ENCODE measurements at places on chromosomes 12 and 14.

DNA sequence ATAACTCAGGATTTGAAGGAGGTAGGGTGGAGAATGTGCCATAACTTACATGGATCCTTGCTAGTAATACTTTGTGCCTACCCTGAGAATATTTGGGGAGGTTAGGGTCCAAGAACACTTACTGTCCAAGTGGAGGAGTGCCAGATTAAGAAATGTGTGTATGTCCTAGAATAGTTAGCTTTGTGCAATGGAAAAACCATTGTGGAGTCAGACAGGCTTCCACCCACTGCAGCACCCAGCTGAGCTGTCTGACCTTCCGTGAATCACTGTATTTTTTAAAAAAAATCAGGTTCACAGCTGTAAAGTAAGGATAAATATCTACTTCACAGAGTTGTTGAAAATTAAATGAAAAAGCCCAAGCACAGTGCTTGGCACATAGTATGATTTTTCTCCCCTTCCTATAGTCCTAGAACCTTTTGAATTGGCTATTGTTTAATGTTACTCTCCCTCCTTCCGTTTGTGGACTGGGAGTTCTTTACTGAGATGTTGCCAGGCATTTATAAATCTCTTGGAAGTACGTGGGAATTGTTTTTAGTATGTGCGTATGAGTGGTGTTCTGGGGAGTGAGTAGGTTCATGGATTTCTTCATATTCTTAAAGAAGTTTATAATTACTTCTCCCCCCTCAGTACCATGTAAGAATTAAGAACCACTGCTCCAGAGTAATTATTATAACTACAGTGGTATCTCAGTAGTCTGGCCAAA, 9.2 kb downstream of the RAB21 start:
- DNase-seq, result no peak

- DNase-seq, result no peak
Observed at GRCh38 chr12:52244615-52244994, 11.6 kb downstream of the KRT7 start.

DNA sequence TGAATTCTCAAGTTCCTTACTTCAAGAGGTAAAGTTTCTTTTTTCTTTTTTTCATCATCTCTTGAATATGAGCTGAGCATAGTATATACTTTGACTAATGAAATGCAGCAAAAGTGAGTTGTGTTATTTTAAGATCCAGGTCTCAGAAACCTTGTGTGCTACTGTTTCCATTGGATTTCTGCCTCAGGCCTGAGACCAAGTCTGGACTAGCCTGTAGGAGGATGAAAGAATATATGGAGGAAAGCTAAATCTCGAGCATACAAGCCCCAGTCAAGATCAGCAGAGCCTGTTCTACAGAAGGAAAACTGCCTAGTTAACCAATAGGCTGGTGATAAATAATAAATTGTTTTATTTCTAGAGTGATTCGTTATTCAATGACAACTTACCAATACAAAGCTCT, 652.5 kb downstream of the C12orf50 start:
- no peak for DNase-seq

DNA sequence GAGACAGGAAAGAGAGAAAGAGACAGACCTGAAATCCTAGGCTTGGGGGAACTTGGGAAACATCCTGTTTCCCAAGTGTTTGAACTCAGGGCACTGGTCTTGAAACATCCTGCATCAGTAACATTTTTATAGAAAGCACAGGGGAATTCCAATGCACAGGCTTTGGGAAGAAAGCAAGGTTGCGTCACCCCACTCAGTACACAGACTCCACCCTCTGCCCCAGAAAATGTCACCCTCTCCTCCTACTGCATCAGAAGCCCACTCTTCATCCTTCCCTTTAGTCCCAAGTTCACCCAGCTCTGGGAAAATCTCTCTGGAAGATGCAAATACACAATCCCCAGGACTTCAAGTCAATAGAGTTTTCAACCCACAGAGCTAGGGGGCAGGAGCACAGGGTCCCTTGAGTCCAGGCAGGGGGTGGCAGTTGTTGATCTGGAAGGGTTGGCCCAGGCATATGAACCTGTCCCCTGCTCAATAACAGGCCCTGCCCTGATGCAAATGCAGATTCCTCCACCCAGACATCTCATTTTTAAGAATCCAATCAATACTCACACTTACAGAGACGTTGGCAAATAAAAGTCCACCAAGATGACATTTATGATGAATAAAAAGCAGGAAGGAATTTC, 1.7 kb downstream of the RDH16 start:
- DNase-seq, result no peak

DNA sequence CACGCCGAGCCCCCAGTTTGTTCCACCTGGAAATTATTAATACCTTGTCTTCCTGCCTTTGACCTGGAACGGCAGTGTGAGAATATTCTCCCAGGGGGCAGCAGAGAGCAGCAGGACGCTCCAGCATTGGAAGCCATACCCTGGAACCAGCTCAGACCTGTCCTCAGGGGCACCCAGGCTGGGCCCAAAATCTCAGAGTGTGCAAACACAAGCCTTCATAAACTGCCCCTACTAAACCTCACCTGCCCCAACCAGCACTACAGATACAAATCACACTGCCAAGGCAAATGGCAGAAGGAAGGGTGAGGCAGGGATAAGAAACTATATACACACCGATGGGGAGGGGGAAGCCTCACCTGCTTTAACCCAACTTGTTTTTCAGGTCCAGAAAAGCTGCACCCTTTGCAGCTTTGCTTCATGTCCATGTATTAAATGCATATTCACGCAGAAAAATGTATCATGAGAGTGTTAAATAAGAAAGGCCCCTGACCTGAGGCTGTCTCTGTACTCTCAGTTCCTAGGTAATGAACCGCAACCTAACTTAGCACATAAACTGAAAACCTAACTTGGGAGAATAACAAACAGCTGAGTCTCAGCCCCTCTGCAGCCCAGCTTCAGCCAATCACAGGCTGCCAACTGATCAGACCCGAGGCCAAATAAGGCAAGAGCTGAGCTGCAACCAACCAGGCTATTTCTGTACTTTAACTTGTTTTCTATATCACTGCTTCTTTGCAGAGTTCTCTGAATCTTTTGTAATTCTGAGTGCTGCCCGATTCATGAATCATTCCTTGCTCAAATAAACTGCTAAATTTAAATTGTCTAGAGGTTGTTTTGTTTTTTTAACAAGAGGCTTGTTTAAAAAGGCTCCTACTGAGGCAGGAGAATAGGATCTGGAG, 130.1 kb downstream of the SPTSSA start:
- DNase-seq, result no peak

- DNase-seq, result no peak
Observed at GRCh38 chr14:96280104-96280503, 24.1 kb downstream of the BDKRB1 start.

- DNase-seq, result no peak
Observed at GRCh38 chr12:52521175-52521567, 977 bp upstream of the KRT5 start.

GRCh38 chr12:121673013-121673511, 3.6 kb upstream of the MORN3 start:
- DNase-seq, result no peak

DNA sequence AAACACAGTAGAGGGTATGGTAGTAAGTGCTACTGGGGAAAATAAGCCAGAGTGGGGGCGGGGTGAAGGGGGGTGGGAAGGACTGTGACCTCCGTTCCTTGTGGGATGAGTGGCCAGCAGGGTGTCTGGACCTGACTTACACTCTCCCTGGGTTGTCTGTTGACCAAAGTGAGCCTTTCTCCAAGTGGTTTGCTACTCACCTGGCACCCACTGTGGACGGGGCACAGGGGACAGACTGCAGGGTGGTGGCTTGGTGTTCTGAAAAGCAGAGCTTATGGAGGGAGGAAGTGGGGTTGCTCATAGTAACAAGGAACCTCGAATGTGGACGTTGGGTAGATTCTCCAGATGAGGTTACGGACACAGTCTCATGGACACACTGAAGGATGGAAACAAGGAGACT, 94.4 kb upstream of the VRK1 start:
- DNase-seq, result no peak

DNA sequence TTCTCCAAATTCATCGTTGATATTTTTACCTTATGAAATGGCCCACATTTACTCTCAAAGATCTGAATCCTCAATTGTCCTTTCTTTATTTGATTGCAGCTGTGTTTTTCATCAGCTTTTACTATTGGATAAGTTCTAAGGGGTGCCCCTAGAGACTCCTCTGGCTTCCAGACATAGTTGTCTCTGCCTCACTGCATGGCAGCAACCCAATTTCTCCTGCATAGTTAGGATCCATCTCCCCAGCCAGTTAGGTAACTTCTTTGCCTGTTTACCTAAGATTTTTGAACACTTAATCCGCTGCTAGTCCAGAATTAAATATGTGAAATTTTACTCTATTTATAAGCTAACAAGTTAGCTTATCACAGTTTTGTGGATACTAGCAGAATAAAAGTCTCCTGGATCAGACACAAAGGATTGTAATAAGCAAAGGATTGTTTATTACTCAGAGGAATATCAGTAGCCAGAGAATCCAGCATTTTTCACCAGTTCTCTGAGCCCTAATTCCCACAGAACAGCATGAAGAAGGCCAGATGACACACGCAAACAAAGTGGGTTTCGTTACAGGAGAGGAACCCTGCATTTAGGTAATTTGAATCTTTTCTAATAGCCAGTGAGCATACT, 101.1 kb downstream of the BBS10 start:
- DNase-seq, result no peak

DNA sequence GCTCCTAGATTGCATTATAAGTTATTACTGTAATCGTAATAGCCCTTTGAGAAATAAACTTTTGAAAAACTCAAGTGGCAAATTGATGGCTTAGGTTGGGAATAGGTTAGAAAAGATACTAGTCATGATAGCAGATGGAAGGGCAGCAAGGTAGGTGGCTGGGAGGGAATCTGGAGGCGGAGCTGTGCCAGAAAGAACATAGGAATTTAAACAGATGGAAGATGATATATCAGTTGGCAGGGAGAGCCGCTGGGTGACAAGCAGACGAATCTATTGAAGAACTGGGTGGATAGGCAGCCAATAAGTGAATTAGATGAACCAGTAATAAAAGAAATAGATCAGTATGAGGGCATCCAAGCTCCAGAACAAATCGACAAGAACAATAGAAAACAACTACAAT, 142.1 kb downstream of the CNTN1 start:
- no peak for DNase-seq

DNA sequence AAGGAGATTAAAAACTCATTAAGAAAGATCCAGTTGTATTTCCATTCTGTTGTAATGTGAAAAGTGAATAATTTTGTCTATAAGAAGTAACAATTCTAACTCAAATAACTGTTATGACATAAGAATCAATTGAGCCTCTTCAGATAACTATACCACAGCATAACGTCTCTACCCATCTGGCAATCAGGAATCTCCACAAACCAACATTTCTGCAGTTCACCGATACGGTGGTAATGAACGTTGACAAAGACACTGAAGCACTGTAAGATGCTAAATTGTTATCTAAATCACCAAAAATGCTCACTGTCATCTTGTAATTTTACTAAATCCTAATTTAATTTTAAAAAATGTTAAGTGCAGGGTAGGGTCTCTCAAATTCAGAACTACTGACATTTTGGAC, 130.9 kb upstream of the USP15 start:
- no peak for DNase-seq

DNA sequence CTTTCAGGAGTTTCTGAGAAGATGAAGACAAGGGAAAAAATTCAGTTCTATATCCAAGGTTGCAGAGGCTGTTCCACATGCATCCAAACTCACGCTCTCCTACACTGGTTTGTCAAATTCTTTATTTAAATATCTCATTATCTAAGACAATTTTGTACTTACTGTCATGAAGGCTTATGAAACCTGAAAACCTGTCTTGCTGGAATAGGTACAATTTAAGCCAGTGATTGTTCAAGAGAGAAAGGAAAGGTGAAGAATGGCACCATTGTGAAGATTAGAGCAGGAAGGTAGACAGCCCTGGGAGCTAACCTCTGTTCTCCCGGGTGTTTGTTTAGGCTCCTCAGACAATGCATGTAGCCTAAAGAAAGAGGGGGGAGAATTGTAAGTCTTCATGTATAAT, 315.1 kb upstream of the PRKD1 start:
- no peak for DNase-seq

DNA sequence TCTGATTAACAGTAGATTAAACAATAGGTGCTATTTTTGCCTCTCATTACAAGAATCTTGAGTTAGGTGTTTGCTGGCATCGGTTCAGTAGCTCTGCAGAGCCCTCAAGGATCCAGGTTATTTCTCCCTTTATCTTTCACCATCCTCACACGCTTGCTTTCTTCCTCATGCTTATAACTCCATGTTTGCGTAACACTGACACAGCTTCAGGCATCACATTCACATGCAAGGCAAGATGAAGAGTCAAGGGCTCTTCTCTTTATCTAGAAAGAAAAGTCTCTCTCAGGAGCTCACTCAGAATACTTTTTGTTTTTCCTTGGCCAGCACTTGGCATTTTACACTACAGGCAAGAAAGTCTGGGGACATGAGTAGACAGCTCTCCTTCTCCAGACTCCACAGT, 24.2 kb upstream of the PTHLH start:
- DNase-seq, result no peak

GRCh38 chr14:94571395-94571794, 9.8 kb upstream of the SERPINA5 start:
- DNase-seq, result no peak

GRCh38 chr12:74509886-74510285, 27.7 kb upstream of the ATXN7L3B start:
- DNase-seq, result no peak

DNA sequence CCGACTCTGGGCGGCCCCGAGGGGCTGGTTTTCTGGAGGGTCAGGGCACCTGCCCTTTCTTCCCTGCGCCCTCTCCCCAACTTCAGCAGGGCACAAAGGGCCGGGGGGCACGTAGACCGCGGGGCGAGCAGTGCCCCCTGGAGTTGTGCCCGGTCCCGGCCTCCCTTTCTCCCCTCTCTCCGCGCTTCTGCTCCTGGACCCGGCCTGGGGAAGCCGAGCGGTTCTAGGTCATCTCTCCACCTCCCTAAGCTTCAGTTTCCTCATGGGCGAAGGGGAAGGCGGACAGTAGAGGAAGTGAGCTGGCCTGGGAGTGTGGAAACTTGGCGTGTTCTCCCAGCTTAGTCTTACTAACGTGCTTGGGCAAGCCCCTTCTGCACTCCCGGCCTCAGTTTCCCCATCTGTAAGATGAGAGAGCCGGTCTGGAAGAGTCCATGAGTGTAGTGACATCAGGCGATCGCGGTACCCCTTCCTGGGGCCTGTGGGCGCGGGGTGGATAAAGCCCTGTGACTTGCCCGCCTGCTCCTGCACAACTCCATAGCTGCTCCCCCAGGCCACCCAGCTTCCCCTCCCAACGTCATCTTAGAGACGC, 158.6 kb upstream of the PARP11 start:
- no peak for DNase-seq

DNA sequence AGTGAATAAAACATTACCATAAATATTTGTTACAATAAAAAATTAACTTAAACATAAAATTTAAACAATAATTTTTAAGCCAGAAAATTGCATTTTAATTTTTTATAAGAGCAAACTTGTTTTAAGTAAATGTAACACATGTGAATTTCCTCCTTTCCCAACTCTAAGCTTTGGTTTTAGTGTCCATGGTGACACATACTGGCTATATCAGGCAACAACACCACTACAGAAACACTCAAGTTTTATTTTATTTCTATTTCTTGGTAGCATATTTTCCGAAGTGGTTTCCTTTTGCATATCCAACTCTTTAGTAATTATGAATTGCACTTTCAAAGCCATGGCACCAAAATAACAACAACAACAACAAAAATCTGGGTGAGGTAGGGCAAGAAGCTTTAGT, 2.2 kb downstream of the NELL2 start:
- DNase-seq, result no peak

GRCh38 chr12:56103066-56103711, 1.2 kb upstream of the PA2G4 start:
- DNase-seq, result no peak

All from T-helper 22 cell (primary cell).